ELR (cell line): ENCODE measurements at places on chromosomes 4 and X.

- peak; percentile 27 for DNase-seq
Observed at GRCh38 chr4:5409972-5410618, 298.3 kb downstream of the EVC2 start.

GRCh38 chr4:95957054-95957453 is 117.2 kb downstream of the PDHA2 start:
- DNase-seq = no peak

- DNase-seq = no peak
Observed at GRCh38 chrX:150421816-150422215, 58.7 kb downstream of the MAMLD1 start.

DNA sequence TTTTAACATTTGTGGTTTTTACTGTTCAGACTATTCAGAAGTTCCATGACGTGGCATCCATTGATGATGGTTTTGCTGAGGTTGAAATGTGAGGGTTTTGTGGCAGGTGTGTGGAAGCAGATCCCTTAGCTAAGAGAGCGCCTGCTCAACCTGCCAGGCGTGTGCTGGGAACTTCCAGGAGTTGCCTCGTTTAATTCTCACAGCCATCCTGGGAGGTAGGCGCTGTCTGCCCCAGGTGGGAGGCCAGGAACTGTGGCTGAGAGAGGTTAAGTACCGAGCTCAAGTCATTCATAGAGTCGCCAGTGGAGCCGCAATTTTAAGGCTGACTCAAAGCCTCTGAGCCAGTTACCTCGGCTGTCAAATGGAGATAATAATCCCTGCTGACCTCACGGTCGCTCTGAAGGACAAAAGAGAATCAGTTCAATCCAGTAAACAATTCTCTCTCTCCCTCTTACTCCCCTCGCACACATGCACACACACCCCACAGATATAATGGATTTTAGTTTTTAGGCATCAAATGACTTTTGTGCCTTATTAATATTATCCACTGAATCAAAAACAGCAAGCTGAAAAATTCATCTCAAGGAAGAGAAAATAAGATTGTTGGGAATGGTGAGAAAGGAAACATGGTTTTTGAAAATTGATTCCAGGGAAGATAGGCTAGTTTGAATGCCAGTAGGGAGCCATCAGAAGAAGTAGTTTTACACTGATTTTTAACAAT is 171.3 kb downstream of the PTTG2 start:
- DNase-seq = no peak

DNA sequence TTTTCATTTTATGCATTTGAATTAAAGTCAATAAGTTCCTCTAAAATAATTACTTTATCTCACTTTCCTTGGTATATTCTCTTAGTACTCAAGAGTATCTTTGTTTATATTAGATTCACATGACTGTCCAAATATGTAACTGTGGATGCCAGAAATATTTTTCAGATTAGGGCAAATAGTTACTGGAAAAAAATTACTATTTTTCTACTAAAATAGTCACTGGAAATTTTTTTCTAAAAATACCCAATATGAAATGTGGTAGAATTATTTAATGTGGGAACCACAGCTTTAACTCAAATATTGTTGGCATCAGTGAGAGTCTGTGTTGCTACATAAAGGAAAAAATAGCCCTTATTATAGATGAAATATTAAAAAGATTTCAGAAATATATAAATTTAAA is 70.4 kb upstream of the NMU start:
- no peak for DNase-seq

GRCh38 chr4:188145601-188146000 is 6.4 kb downstream of the TRIML1 start:
- peak; percentile 44 for DNase-seq

GRCh38 chr4:17092736-17093437 is 194.4 kb upstream of the LDB2 start:
- no peak for DNase-seq
